ENCODE measurements at places on chromosomes 2 and 18.
A peak's percentile ranks its signal among the peaks of the same experiment; 100 is the strongest.

GRCh38 chr18:46374850-46375249 is 270.7 kb downstream of the HAUS1 start:
- DNase-seq, result no peak

DNA sequence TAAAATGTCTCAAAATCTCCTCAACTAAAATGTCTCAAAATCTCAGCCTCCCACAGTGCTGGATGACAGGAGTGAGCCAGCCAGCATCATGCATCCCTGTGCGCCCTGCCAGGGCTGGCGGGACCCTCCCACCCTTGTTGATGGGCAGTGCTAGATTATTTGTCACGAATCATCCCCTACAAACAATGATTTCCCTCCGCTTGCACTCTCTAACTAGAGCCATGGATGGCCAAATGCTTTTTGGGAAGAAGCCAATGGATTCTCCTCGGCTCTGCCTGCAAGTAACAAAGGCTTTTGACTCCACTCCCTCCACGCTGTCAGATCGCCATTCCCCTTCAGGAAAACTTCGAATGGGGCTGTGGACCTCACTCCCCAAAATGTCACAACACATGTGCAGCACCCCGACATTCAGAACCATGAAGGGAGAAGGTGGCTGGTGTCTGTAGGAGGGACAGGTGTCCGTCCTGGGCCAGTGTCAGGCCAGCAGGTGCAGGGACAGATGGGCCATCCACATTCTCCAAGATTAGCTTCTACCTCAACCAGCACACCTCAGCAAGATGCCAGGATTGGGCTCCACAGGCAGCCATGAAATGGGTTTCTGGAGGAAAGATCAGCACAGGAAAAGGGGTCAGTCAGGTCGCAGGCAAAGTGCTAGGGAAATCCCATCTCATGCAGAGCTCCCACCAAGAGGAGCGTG is 11.5 kb downstream of the AMER3 start:
- no peak for DNase-seq

DNA sequence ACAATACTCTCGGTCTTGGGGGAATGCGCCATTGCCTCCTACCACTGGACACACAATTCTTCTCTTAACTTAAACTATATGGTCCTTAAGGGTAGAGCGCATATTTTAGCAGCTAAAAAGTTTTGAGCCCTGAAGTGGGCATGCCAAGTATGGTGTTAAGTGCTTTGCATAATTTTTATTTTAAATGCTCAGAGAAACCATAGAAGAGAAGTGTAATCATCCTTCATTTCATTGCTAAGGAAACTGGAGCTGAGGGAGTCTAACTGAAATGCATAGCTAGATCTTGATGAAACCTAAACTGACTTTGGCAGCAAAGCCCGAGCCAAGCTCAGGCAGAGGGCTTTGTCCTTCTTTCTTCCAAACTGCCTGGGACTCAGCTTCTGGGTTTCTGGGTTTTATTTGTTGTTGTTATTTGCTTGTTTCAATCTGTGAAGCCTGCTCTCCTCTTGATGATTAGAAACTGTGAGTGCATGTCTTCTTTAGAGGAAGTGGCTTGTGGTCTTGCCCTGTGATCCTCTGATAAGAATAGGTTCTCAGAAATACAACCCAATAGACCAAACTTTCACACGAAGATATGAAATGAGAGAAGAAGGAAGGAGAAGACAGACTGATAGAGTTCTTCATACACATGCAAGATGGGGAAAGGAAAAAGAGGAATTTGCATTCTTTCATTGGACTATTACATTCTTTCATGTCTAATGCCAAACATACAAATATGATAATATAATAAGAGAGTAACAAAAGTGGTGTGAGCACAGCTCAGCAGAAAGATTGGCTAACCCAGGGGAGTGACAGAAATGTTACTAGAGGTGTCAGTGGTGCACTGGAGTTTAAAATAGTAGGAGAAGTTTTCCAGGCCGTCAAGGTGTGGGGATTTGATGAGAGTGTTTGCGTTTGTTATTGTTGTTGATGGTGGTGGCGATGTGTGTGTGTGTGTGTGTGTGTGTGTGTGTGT is 7.5 kb upstream of the RNF144A start:
- peak; percentile 89 for DNase-seq

- DNase-seq, result no peak
Measured at GRCh38 chr2:85649201-85650190, 18.5 kb downstream of the SFTPB start.

DNA sequence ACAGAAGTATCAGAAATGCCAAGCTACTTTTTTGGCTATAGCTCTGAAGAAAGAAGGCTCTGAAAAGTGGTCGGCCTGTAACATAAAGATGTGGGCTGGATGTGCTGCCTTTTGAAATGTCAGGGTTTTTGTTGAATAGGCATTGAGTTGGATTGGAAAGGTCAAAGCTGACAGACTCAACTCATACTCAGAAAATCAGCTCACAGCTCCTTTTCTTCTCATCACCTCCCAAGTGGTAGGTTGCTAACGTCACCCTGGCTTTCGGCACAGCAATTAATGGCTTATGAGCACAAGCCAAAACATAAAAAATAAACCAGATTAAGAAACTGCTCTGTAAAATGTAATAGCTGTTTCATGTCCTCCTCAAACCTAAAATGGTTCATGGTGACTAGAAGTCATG is 68.3 kb downstream of the KCNF1 start:
- no peak for DNase-seq

DNA sequence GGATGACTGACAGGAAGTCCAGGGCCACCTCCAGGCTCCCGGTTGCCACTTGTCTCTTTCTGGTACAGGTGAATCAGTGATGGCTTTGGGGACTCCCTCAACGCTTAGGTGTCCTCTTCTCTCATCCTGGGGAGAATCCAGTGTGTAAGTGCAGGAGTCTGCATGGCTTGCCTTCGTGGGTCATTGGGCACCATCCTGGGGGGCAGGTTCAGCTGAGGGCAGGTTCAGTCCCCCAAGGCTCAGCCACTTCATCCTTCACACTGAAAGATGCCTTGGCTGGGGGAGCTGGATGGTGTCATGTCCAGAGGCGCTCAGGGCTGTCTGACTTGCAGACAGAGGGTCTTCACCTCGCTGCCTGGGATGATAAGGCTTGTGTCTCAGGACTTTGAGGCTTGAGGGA is 29.2 kb downstream of the SH3RF3 start:
- no peak for DNase-seq

DNA sequence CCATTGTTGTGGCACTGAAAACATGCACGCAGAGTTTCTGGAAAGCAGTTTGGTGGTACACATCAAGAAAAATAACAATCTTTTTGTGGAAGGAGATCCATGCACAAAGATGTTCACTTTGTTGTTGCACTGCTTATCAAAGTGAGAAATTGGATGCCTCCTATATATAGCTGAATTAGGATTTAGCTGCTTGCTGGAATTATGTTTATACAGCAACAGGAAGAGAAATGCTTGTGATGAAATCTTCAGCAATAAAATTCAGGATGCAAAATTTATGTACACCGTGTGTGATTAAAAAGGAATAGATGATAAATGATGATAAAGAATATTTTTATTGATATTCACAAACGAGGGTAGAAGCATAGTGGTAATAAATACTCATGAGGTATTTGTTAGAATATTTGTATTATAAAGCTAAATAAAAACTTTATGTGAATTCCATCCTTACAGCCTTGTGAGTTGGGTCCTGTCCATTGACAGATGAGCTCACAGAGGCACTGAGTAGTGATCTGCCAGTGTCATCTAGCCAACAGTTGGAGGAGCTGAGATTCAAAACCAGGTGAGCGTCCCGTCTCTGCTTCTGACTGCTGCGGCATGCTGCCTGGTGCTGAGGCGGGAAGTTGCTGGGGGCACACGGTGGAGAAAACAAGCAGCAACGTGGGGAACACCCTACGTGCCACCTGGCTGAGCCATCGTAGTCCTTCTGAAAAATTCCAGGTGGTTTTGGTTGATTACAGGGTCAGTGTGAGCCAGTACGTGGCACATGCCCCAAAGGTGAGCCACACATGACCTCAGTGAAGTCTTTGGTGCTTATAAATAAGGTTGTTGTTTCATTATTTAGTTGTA is 80.2 kb downstream of the ASAP2 start:
- DNase-seq, result no peak

- no peak for DNase-seq
Measured at GRCh38 chr2:121664086-121664485, 14.8 kb upstream of the CLASP1 start.

DNA sequence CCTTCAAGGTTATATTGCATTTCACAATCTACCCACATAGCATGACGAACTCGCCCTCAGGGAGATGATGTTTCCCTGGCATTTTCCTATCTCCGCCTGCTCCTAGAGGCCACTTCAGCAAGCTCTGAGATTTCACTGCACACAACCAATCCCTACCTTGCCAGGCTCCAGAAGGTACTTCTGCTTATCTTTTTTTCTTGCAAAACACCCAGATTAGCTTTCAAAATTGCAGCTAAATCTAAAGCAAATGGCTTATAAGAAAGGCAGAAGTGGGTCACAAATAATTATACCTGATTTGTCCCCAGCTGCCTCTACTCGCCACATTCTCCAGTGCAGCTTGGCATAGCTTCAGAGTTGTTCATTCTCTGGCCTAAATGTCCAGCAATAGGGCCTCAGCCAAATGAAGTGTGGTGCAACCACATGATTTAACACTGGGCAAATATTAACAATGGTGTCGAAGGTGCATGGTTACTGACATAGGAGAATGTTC is 32.4 kb upstream of the MRPL19 start:
- no peak for DNase-seq

- DNase-seq, result no peak
Measured at GRCh38 chr2:189485146-189485545, 43.9 kb downstream of the WDR75 start.

- DNase-seq, result no peak
Measured at GRCh38 chr2:148721520-148721931, 77.0 kb downstream of the EPC2 start.

GRCh38 chr2:208250388-208250787 is 4.5 kb downstream of the IDH1 start:
- no peak for DNase-seq

- no peak for DNase-seq
Measured at GRCh38 chr2:43210467-43211303, 15.7 kb downstream of the ZFP36L2 start.

GRCh38 chr2:27001950-27002349 is 30.8 kb upstream of the TMEM214 start:
- no peak for DNase-seq

- DNase-seq, result no peak
Measured at GRCh38 chr2:127778447-127778846, 32.5 kb downstream of the WDR33 start.

GRCh38 chr2:160007111-160007510 is 55.3 kb downstream of the PLA2R1 start:
- no peak for DNase-seq

GRCh38 chr2:36367895-36368353 is 12.3 kb downstream of the CRIM1 start:
- DNase-seq, result no peak

Data from activated CD4-positive, alpha-beta T cell treated with anti-CD3 and anti-CD28 coated beads, Interleukin-2, amount 50 U/mL, for 16 hours (primary cell).